ENCODE measurements at places on chromosomes 2 and 18.

DNA sequence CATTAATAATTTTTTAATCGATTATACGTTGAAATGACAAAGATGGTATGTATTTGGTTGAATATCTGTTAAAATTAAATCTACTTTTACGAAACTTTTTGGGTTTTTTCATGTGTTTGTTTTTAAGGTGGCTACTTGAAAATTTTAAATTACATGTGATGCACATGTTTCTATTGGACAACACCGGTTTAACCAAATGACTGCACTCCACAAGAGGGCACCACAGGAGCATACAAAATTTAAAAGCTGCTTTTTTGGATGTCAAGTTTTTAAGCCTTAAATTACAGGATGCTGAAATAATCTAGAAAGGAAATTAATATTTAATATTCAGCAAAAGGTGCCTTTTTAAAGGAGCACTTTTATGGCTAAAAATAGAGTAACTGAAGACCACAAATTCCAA lies 98.7 kb downstream of the ACVR1 start:
- H3K27ac ChIP-seq: no peak overlapping the region
- no peaks in the 10 kb centered on the region for H3K4me1 ChIP-seq
- no peak overlapping the region for H3K4me3 ChIP-seq
- no peaks in the 10 kb centered on the region for H3K27me3 ChIP-seq

GRCh38 chr18:50092245-50092805 lies 102.6 kb downstream of the MYO5B start:
- DNase-seq: no peak
- no peaks in the 10 kb centered on the region for H3K4me1 ChIP-seq
- H3K4me3 ChIP-seq: no peak overlapping the region
- no peak overlapping the region for H3K27ac ChIP-seq

DNA sequence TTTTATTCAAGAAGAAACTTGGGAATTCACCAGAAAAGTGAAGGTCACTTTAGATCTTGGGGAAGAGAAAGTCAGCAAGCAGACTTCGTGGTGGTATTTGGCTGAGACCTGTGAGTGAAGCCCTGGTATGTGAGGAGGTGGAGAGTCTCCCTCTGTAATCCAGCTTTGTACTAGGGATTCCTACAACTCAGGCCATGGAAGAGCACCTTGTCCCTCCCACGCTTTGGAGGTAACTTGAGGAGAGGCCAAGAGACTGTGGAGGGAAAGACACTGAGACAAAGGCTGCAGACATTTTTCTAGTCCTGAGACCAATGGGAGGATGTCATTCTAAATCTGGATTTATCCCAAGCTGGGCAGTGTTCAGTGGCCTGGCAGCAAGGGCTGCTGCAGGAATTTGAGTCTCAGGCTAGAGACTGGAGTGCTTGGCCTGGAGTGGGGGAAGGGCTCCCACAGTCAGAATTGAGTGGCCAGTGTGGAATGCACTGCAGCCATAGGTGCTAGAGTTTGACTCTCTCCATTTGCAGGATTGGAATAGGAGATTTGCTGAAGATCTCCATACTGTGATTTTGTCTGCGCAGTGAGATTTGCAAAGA lies 219.0 kb downstream of the ACTR3 start:
- no peaks in the 10 kb centered on the region for H3K4me1 ChIP-seq
- H3K4me3 ChIP-seq: no peak overlapping the region
- H3K27me3 ChIP-seq: no peaks in the 10 kb centered on the region
- no peaks in the 10 kb centered on the region for H3K36me3 ChIP-seq
- H3K27ac ChIP-seq: no peak overlapping the region

DNA sequence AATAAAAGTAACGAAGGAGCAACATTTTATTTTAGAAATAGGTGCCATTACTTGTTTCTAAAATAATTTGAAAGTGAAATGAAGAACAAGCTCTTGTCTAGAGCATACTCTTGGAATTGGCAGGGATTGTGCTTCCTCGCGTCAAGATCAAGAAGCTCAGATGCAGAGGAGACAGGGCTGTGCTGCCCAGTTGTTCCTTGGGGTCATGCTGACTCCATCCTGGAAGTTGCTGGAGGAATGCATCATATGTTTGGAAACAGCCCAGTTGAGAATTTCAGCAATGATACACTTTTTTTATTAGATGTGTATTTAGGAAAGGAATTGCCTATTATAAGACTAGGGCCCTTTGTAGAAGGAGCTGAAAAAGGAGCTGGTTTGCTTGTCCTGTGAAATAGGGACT lies 17.2 kb downstream of the LTBP1 start:
- no peak overlapping the region for H3K27ac ChIP-seq
- H3K36me3 ChIP-seq: no peaks in the 10 kb centered on the region
- H3K27me3 ChIP-seq: no peaks in the 10 kb centered on the region
- H3K4me3 ChIP-seq: no peak overlapping the region
- DNase-seq: no peak
- H3K4me1 ChIP-seq: no peaks in the 10 kb centered on the region
